ENCODE measurements at places on chromosomes 16 and 17. TPM values are rescaled to one million over a fixed set of nuclear protein-coding genes. Genes with fewer than 3 reads are reported as not detected.
A peak's percentile ranks its signal among the peaks of the same experiment; 100 is the strongest.

DNA sequence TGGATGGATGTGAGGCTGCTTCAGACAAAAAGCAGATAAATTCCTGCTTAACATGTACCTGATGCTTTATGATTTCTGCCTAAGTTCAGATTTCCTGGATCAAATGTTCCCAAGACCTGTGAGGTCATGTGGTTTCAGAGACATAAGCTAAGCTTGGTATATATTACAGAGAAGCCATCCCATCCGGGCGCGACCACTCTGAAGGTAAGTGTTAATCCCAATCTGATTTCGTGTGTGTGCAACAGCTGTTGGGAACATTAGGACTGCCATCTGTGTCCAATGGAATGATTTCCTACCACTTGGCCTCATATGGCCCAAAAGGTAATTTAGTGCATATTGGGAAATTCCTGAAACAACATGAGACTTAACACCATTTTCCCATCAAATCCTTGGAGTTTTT is 199.1 kb downstream of the HS3ST3B1 start:
- no peaks in the 10 kb centered on the region for H3K36me3 ChIP-seq
- no peaks in the 10 kb centered on the region for H3K4me1 ChIP-seq
- H3K4me3 ChIP-seq = no peak overlapping the region
- no peak for DNase-seq
- H3K27me3 ChIP-seq = no peaks in the 10 kb centered on the region

GRCh38 chr16:50555269-50555875 is 7.2 kb downstream of the NKD1 start:
- no peak overlapping the region for H3K27ac ChIP-seq
- H3K27me3 ChIP-seq = no peaks in the 10 kb centered on the region
- no peaks in the 10 kb centered on the region for H3K4me1 ChIP-seq
- H3K4me3 ChIP-seq = no peak overlapping the region
- no peak for DNase-seq

GRCh38 chr17:1764284-1764683 is 2.4 kb downstream of the SERPINF1 start:
- no peaks in the 10 kb centered on the region for H3K36me3 ChIP-seq
- peaks cover 16% of the 10 kb centered on the region for H3K4me1 ChIP-seq
- peak overlapping the region; percentile 82 for H3K27ac ChIP-seq
- peak; percentile 74 for DNase-seq
- H3K27me3 ChIP-seq = no peaks in the 10 kb centered on the region

The SALL1 gene
- total RNA-seq = 3.1 TPM

DNA sequence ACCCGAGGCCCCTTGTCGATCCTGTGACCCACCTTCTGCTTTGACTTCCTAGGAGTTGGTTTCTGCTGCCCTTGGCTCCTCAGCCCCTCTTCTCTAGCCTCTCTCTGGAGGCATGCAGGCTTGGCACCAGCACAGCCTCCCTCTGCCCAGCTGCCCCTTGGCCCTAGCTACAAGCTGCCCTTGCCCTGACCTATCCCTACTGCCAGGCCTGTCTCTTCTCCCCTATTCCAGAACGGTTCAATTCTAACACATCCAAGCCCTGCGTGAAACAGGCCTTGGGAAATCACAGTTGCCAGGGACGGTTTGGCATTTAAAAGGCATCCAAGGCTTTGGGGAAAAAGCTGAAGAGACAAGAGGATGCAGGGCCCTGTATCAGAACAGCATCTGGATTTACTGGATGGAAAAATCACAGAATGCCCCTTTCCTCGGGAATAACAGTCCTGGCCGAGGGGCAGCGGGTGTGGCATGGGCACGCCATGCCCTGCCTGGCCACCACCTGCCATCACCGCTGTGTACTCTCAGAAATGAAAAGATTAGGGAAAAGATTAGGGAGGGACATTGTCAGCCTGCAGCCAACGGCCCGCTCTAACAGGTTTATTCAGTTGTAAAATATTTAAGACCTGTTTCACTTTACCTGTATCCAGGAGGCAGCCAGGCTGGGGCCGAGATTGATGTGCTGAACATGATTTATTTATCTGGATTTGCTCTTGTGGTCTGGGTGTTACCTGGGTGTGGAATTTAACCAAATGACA is 15.8 kb downstream of the RAI1 start:
- no peak overlapping the region for H3K4me3 ChIP-seq
- DNase-seq = no peak
- no peak overlapping the region for H3K27ac ChIP-seq

The GPRC5C gene
- 39.7 TPM for total RNA-seq

DNA sequence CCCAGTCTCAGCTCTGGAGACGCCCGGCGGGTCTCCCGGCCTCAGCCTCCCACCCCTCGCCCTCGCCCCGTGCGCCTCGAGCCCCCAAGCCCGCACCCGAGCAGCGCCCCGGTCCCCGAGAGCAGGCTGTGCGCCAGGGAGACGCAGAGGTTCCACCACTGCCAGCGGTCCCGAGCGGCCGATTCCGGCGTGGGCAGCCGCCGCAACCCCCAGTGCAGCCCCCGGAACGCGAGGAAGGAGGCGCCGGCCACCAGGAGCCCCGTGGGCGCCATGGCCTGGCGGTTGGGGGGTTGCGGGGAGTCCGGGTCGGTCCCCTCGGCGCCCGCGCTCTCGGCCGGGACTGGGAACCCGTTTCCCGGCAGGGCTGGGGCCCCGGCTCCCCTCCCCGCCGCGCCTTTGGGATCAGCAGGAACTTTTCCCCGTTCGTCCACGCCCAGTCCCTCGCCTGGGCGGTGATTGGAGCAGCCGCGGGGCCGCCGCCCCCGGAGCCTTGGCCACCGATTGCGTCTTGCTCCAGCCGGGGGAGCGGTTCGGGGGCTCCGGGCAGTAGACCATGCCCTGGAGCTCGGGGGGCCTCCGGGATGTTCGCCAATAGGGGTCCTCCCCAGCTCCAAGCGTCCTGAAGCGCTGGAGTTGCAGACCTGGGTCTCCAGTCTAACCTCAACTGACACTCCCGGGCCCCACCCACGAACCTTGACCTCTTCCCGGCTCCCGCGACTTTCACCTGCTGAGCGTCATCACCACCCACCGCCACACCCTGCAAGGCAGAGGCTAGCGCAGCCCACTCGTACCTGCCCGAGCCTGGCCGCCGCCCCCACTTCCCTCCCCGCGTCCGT is at the start of gene TLCD2:
TLCD2 (minus strand) TSS at position 407 of the 836 bp plus-strand sequence; CDS start at position 272, 135 bp downstream.
- H3K36me3 ChIP-seq = no peaks in the 10 kb centered on the region
- no peaks in the 10 kb centered on the region for H3K27me3 ChIP-seq
- H3K27ac ChIP-seq = peak within 1 kb of the TSS; percentile 53
- DNase-seq = peak; percentile 85
- H3K4me1 ChIP-seq = peaks cover 15% of the 10 kb centered on the region
- H3K4me3 ChIP-seq = peak within 1 kb of the TSS; percentile 83

DNA sequence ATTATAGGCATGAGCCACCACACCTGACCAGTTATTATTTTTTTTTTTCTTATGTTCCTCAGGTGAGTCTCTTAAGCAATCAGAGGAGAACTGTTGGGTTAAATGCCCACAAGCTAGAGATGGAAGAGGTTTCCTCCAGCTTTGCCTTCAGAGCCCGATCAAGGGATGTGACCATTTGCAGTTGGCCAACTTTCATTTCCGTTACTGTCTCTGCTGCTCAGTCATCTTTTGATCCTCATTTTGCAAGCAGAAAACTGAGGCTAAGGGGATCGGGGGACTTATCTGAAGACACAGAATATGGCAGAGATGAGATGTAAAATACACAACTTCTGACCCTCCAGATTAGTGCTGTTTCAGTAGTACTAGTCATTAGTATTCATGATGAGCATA is 188.8 kb downstream of the RAB11FIP4 start:
- H3K27ac ChIP-seq = no peak overlapping the region
- H3K27me3 ChIP-seq = no peaks in the 10 kb centered on the region
- peaks cover 12% of the 10 kb centered on the region for H3K4me1 ChIP-seq
- no peak for DNase-seq
- no peak overlapping the region for H3K4me3 ChIP-seq

DNA sequence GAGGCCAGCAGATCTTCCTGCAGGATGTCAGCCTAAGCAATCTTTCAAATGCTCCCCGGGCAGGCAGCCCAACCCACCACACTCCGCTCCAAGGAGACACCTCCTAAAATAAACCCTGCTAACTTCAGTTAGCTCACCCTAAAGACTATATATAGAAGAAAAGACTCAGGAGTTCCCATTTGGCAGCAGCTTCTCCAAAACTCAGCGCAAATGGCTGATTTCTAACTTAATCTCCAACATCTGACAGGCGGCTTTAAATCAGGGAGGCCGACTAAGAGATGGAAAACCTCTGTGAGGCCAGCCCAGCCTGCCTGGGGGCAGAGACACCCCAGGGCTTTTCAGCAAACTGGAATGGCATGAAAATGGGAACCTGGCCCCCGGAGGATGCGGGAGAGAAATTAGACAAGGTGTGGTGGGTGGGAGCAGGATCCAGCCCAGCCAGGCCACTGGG is 91.6 kb downstream of the XYLT1 start:
- H3K36me3 ChIP-seq = no peaks in the 10 kb centered on the region
- peak; percentile 49 for DNase-seq
- no peak overlapping the region for H3K4me3 ChIP-seq
- no peak overlapping the region for H3K27ac ChIP-seq
- peaks cover 11% of the 10 kb centered on the region for H3K4me1 ChIP-seq
- H3K27me3 ChIP-seq = no peaks in the 10 kb centered on the region

DNA sequence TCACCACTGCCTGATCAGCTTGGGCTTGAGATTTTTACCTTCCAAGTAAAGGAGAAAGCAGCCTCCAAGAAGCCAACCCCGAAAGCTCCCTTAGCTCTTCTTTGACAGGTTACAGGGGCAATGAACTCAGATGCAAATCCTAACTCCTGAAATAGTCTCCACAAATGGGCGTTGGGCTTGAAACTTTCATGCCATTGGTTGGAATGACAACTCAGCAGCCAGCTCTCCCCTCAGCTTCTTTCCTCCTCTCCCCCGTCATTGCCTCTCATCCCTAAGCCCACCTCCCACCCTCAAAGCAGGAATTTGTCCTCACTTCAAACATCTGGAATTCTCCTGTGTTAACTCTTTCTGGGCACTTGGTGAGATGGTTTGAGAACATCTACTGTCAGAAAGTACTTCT is at the start of gene TAT:
TAT (minus strand) TSS at position 122 of the 400 bp plus-strand sequence. CDS start 677 bp downstream, outside the sequence.
- no peak within 1 kb of the TSS for H3K4me3 ChIP-seq
- no peak within 1 kb of the TSS for H3K27ac ChIP-seq
- H3K27me3 ChIP-seq = no peaks in the 10 kb centered on the region
- no peaks in the 10 kb centered on the region for H3K4me1 ChIP-seq
- no peaks in the 10 kb centered on the region for H3K36me3 ChIP-seq
- no peak for DNase-seq

- no peak overlapping the region for H3K4me3 ChIP-seq
- no peak for DNase-seq
- no peaks in the 10 kb centered on the region for H3K27me3 ChIP-seq
- H3K27ac ChIP-seq = no peak overlapping the region
Measured at GRCh38 chr16:78620291-78620690, 520.8 kb downstream of the WWOX start.

- DNase-seq = no peak
- H3K4me3 ChIP-seq = no peak within 1 kb of the TSS
- H3K36me3 ChIP-seq = no peaks in the 10 kb centered on the region
- H3K4me1 ChIP-seq = no peaks in the 10 kb centered on the region
- no peaks in the 10 kb centered on the region for H3K27me3 ChIP-seq
Measured at GRCh38 chr16:28984619-28985135, at the start of gene LAT. LAT (plus strand) TSS chr16:28985052; CDS start chr16:28985418, 366 bp downstream.

DNA sequence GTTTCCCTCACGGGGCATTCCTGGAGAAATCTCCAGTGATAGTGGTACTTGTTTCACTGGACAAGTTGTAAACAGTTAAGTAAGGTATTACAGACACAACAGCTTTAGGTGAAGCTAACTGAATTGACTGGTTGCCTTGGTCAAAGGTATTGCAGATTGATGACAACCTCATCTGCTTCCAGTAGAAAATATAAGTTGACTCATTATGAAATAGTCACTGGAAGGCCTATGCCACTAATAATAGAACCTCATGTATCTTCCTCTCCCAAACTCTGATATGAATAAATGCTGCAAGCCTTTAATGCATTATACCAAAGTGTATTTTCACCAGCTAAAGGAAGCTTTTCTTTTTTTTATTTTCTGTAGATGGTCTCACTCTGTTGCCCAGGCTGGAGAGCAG is 44.8 kb downstream of the GLG1 start:
- no peaks in the 10 kb centered on the region for H3K27me3 ChIP-seq
- H3K27ac ChIP-seq = no peak overlapping the region
- DNase-seq = no peak
- peaks cover 5% of the 10 kb centered on the region for H3K4me1 ChIP-seq
- H3K4me3 ChIP-seq = no peak overlapping the region

DNA sequence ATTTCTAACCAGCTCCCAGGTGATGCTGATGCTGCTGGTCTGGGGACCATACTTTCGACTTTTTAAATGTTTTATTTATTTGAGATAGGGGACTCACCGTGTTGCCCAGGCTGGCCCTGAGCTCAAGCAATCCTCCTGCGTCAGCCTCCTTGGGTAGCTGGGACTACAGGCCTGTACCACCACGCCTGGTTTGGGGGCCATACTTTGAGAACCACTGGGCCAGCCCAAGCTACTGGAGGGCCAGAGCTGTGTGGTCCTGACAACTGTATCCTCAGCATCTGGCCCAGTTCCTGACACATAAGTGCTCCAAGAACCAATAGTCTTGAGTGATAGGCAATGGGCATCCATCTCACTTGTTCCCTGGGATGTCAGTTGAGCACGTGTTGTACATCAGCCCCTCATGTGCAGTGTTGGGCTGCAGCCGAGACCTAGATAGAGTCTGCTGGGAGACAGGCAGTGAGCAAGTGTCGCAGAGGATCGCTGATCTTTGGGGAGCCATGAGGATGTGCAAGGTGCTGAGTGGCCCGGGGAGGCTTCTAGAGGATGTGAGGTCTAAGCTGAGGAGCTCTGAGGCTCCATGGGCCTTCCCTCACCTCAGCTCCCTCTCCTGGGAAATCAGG is 1.6 kb downstream of the RMI2 start:
- no peaks in the 10 kb centered on the region for H3K27me3 ChIP-seq
- H3K27ac ChIP-seq = no peak overlapping the region
- H3K4me3 ChIP-seq = no peak overlapping the region
- H3K36me3 ChIP-seq = no peaks in the 10 kb centered on the region
- peaks cover 18% of the 10 kb centered on the region for H3K4me1 ChIP-seq

- H3K4me3 ChIP-seq = no peak overlapping the region
- DNase-seq = no peak
- H3K27me3 ChIP-seq = no peaks in the 10 kb centered on the region
Measured at GRCh38 chr17:8224891-8225812, 14.8 kb upstream of the AURKB start.

The ENPP7 gene
- total RNA-seq = not detected

GRCh38 chr17:4748686-4749085 is 9.0 kb upstream of the CXCL16 start:
- H3K4me1 ChIP-seq = no peaks in the 10 kb centered on the region
- no peak for DNase-seq
- no peaks in the 10 kb centered on the region for H3K36me3 ChIP-seq
